ENCODE measurements at places on chromosomes 7 and 10. TPM values are rescaled to one million over a fixed set of nuclear protein-coding genes. Genes with fewer than 3 reads are reported as not detected.

GRCh38 chr10:56622335-56622973, 261.4 kb upstream of the ZWINT start:
- DNase-seq, result no peak

GRCh38 chr10:127649642-127650041, 87.3 kb upstream of the FOXI2 start:
- no peak for DNase-seq

- no peak for DNase-seq
Measured at GRCh38 chr10:123993534-123994416, 99.6 kb downstream of the CHST15 start.

NKX1-2 gene
- not detected for total RNA-seq
